NCI-H1092 treated with DMSO at 0.1 percent for 48 hours (cell line): ENCODE measurements at places on chromosomes 1 and 21.

- no peak for DNase-seq
Observed at GRCh38 chr1:11447903-11448302, 31.1 kb upstream of the DISP3 start.

DNA sequence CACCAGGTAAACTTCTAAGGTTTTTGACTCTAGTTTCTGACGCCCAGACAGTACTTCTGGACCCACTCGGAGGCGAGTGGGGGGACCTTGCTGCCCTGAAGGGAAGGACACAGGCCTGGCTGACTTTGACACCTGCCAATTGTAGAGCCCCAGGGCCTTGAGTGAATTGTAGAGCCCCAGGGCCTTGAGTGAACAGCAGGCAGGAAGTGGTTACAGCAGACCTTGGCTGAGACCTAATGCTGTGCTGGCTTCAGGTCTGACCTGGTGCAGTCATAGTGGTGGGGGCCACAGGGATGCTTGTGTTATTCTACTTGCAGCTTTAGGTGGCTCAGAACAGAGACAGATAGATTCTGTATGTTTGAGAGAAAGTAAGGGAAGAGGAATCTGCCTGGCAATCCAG lies 344.3 kb downstream of the DUSP10 start:
- DNase-seq = no peak

DNA sequence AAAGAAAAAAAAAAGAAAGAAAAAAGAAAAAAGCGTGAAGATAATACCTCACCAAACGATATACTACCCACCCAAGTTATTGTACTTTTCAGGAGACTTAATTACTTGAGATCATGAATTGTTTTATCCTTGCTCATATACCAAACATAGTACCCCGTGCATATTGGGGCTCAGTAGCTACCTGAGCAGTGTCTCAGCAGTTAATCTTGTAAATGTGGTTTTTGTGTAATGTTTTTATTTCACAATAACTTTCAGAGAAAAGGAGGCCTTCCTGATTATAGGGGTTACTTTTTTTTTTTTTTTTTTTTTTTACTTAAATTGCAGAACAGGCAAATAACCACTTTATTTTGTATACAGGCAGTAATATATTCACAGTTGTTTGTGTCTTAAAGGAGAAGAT lies 80.3 kb downstream of the OSBPL9 start:
- no peak for DNase-seq

- no peak for DNase-seq
Observed at GRCh38 chr1:58397187-58397820, 149.2 kb downstream of the OMA1 start.

- DNase-seq = no peak
Observed at GRCh38 chr1:207355060-207355459, 33.6 kb downstream of the CD55 start.

DNA sequence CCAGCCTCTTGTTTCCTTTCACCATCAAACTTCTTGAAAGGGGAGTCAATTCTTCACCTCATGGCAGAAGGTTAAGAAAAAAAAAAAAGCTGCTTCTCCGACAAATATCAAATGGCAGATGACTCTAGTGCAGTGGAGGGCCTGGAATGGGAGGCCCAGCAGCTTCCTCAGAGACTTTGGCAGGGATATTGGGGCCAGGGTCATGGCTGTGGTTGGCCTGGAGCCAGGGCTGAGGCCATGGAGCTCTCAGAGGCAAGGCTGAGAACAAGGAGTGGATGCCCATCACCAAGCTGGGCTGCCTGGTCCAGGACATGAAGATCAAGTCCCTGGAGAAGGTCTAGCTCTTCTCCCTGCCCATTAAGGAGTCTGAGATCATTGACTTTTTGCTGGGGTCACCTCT lies 18.7 kb downstream of the MTF1 start:
- no peak for DNase-seq

GRCh38 chr21:35705888-35706287 lies 354.4 kb downstream of the SETD4 start:
- DNase-seq = no peak

DNA sequence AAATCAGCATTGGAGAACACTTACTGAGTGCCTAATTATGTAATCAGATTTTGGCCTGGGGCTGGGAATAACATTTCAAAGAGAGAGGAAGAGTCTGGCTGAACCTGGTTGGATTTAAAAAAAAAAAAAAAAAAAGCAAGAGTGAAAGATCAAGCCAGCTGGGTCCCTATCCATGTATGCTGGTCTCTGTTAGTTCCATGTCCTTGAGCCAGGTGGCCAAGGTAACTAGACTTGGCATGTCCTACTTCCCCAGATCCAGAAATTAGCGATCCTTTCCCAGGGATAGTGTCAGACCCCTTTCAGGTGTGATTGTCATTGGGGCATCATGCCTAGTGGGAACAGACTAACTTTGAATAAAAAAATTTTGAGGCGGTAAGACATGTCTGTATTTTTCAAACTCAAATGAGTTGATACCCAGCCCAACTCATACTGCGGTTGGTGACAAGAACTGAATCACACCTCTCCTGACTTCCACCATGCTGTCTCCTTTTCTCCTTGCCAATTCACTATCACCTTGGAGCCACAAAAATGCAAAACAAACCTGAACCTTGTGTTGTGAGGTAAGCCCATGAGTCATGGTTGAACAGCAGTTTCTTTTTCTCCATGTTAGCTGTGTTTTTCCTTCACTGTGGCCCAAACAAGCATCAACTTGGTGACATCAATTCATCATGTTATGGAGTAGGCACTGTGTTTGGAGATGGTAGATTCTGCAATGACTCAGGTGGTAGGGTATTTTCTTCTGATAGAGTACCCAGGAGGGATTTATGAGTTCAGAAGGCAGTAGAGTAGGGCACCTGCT lies 24.5 kb upstream of the PPP2R5A start:
- DNase-seq = no peak

DNA sequence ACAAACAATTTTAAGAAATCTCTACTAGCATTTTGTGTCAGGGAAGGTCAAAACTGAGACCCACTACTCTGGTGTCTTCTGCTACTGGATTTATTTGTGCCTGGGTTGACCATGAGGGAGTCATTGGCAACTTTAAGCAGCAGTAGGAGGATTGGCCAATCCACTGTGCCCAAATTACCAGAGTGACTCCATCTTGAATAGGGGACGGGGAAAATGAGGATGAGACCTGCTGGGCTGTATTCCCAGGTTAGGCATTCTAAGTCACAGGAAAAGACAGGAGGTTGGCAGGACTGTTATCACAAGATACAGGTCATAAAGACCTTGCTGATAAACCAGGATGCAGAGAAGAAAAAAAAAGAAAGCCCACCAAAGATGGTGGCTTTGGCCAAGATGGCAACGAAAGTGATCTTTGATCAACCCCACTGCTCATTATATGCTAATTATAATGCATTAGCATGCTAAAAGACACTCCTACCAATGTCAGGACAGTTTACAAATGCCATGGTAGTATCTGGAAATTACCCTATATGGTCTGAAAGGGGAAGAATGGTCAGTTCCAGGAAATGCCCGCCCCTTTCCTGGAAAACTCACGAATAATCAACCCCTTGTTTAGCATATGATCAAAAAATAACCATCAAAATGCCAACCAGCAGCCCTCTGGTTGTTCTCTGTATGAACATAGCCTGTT lies 200.9 kb downstream of the LTN1 start:
- DNase-seq = no peak

DNA sequence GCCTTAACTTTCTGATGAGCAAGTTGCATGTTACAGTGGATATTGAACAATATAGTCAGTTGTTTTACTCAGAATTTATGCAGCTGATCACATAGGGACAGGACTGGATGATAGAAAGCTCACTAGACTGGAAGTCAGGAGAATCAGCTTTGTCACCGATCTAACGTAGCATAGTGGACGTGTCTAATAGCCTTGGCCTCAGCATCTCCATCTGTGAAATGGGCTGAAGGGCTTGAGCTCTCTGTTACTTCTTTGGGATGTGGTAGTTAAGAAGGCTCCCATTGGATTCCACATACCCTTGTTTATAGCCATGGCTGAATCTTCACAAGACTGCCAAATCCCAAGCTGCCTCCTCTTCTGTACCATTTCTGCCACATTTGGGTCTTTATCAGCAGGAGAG lies 190.6 kb downstream of the GRIK1 start:
- no peak for DNase-seq

DNA sequence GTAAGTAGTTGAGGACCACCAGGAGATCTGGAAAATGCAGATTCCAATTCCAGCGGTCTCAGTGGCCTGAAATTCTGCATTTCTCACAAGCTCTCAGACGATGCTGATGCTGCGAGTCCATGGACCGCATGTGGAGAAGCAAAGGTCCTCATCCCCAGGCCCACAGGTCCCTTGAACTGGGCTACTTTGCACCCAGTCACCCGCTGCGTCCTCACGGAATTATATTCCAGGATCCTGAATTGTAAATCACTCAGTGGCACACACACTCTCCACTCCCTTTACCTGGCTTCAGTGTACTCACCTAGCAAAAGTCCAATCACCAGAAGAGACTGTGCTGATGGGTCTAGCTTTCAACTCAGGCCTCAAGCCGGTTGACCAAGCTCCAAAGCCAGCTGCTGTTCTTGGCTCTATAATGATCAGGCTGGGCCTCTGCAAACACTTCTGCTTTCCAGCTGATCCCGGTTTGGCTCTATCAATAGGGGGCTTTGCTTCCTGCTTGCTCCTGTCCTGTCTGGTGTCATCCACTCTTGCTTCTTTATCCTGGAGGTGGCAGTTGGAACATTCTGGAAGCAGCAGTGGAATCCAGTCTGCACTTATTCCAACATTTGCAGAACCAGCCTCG lies 904 bp upstream of the RPL22 start:
- DNase-seq = peak; percentile 80

DNA sequence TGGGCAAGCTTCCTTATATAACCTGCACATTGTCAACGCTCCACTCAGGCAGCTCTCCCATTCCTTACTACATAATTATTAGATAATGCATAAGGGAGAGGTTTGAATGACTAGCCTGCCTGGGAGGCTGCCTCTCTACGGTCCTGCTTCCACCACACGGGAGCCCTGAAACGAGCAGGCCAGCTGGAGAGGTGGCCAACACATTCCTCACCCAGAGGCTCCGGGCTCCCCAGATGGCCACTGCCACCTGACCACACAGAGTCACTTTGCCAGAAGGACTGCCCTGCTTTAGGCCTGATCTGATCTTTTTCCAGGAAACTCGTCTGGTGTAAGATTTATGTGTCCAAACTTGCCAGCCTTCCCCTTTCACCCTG lies 27.9 kb downstream of the HIVEP3 start:
- DNase-seq = no peak

DNA sequence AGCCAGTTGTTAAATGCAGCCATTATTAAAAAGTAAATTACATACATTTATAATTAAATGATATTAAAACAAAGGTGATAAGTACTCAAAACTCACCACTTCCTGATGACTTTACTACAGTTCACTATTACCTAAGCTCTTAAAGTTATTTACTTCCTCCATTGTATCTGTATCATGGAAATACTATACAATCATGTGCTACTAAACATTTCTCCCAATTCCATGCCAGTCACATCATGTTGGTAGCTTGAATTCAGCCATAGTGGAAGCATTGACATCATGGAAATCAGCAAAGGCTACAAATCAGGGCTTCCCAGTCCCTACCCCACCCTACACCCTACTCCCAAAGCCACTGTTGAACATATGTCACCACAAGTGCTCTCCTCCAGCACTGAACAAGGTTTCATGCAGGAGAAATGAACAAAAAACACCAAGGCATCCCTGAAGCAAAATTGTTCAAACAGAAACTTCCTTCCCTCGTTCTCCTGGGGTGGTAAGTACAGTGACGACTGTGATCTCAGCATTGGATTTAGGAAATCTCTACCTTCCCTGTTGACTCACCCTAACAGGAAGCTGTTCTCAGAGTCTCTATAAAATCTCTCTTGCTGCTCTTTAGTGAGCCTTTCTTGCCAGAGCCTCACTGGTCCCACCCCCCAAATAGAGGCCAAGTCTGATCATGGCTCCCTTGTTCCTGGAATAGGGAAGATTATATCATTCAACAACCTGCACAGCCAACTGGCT lies 12.7 kb downstream of the VSIG8 start:
- DNase-seq = no peak

GRCh38 chr1:173280899-173281660 lies 73.9 kb upstream of the TNFSF4 start:
- no peak for DNase-seq

DNA sequence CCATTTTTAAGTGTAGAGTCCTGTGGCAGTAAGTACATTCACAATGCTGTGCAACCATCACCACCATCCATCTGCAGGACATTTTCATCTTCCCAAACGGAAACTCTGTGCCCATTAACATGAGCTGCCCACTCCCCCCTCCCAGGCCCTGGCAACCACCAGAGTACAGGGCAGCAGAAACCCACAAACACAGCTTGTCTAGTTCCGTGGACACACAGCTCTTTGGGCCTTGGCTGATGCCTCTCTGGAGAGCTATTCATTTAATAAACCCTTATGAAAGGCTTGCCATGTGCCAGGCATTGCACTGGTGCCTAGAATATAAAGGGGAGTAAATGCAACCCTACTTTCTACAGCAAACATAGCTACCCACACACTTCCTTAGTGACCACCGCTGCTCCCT lies 28.0 kb downstream of the STUM start:
- no peak for DNase-seq

DNA sequence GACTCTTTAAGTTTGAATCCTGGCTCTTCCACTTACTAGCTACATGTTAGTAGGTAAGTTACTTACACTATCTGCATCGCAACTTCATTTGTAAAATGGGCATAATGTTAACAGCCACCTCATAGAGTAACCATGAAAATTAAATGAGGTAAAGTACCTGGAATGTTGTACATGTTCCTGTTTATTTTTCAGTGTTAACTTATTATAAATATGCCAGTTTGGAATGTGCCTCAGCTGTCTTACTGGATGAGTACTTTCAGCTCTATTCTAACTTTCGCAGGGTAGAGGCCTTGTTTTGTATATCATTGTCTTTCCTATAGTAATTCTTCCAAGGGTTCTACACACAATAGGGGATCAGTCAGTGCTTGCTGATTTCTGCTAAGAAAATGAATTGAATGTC lies 167.4 kb downstream of the DUSP10 start:
- DNase-seq = no peak

DNA sequence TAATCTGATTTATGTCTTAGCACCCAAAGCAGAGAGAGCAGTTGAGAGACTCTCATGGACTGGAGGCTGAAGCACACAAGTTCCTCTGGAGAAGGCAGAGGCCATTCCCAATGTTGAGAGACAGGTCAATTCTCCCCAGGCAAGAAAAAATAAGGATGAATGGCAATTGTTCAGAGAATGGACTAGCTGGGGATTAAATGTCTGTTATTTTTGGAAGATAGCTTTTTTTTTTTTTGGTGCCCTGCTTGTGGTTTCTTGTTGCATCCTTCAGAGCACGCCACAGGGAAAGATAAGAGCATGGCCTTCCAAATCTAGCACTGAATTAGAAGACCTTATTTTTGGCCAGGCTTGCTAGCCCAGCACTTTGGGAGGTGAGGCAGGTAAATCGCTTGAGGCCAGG lies 65.6 kb upstream of the ERRFI1 start:
- no peak for DNase-seq

DNA sequence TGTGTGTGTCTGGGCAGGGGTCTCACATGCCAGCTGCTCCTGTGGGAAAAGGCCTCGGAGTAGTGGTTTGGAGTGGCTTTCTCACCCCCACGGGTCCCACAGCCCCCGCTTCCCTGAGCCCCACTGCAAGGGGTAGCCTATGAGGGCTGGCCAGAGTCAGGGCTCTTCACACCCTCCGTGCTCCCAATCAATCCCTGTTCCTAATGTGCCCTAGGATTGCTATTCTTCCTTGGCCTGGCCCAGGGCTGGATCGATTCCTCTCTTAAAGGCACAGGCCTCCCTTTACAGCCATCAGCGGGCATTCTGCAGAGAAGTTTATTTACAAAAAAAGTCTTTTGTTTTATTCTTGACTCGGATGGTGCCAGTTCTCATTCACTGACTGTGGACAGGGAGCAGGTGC lies 19.3 kb upstream of the ACTL8 start:
- DNase-seq = no peak
